MCF 10A (cell line): ENCODE measurements at places on chromosomes 4 and X.

DNA sequence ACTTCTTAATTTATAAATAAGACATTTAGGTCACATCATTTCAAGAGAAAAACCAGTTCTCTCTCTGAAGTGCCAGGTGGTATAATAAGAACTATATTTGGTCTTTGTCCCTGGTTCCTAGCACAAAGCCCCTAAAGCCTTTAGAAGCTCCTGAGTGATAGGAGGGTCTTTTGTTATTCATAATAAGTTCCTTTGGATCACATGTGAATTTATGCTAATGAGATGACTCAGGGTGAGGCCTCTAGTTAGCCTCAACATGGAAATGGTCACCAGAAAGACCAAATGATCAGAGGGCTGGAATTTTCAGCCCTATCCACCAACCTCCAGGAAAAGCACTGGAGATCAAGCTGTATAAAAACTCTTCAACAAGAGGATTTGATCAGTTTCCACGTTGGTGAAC is 68.1 kb upstream of the BLTP1 start:
- no peak for DNase-seq

GRCh38 chr4:69831646-69832325 is 28.2 kb downstream of the SULT1E1 start:
- DNase-seq, result no peak

- DNase-seq, result no peak
Measured at GRCh38 chrX:145549496-145549895, 268.1 kb upstream of the SLITRK2 start.

GRCh38 chrX:17376431-17377077 is 1.6 kb downstream of the NHS start:
- no peak for DNase-seq

DNA sequence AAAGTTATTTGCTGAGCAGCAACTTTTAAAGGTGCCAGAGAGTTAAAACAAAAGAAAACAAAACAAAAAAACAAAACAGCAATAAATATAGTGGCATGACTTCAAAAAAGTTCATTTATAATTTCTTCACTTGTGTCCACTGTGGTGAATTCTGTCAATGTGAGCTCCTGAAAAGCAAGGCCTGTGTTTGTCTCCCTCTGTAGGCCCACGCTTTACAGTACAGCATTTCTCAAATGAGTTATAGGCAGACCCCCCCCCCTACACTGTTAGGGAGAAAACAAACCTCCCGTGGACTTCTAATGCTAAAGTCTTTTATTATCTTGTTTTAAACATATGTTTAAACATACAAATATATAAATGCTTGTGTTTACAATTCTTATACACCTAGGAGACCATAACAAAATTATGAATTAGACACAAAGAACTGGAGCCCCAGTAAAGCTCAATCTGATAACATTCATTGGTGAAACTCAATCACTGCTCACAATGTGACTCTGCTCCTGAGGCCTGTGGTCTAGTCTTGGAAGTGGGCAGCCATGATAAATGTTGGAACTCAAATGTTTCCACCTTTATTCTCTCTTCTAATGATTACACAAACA is 47.0 kb upstream of the SCOC start:
- peak; percentile 61 for DNase-seq

DNA sequence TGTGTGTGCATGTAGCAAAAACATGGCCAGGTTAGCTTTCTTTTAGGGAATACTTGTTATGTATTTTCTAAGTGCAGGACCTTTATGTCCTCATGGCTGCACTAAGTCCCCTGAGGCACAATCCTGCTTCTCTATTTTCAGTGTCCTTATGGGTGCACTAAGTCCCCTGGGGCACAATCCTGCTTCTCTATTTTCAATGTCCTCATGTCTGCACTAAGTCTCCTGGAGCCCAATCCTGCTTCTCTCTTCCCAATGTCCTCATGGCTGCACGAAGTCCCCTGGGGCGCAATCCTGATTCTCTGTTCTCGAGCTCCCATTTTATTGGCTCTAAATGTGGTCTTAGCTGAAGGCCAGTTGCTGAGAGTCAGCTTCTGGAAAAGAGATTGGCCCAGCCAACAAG is 49.7 kb upstream of the GPRIN3 start:
- DNase-seq, result no peak

- DNase-seq, result peak; percentile 32
Measured at GRCh38 chr4:168551211-168551610, 54.4 kb downstream of the PALLD start.

DNA sequence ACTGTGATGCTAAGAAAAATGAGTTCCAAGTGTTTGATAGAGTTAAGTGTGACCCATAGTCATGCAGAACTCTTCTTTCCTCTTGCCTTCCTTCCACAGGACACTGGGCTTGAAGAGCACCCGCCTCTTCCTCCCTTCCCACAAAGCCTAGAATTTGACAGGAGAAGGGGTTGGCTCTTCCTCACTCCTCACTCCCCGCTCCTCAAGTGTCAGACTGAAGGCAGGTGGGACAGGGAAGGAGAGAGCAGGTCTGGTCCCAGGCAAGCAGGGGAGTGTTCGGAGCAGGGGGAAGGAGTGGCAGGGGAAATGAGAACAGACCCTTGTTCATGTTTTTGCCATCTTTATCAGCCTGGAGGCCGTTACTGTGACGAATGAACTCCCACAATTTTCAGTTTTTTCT is 10.7 kb downstream of the MAGED2 start:
- no peak for DNase-seq

DNA sequence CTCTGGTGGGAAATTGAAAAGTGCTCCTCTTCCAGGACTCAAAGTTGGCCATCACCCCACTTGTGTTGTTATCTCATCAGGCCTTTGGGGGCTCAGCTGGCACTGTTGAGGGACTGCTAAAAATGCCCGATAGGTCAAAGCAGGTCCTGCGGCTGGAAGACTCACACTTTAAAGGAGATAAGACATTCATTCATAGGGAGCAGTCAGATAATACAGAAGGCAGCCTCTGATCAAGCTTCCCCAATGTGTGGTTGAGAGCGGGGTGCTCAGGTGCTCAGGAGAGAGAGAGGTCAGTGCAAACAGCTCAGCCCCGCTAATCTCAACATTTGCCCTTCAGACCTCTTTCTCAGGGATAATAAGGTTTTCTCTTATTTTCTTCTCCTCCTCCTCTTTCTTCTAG is 70.3 kb downstream of the TMEM154 start:
- DNase-seq, result no peak

DNA sequence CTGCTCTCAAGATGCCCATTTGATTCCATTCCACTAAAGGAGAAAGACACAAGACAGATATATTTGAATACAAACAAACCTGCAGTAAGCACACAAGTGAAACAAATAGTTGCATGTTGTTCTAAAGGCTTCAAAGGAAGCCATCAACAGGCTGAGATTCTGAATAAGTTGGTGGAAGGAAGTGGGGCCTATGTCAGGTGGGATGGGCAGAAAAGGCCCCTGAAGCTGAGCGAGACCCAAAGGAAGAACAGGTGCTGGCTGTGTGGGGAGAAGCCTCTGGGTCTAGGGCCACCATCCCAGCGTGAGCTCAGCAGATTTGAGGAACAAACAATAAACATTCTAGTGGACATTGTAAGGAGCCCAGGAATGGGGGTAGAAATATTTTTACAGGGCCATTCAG is 82.4 kb upstream of the PLAC8 start:
- DNase-seq, result no peak

- DNase-seq, result no peak
Measured at GRCh38 chr4:111214371-111214770, 591.5 kb upstream of the PITX2 start.

DNA sequence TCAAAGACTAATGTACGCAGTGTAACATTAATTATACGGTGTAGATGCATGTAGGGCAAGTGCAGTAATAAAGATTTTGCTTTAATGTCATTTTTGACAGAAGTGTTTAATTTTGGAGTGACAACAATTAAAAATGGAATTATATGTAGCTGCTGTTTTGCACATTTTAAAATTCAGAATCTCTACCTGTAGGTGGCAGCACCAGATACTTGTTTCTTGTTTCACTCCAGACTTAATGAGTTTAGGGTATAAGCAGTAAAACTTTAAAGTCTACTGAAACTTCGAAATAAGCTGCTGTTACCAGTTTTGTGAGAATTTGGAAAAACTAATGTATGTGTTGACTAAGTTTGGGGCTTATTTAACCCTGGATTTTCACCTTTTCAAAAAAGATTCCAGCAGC is 144.9 kb downstream of the POLA1 start:
- peak; percentile 49 for DNase-seq

DNA sequence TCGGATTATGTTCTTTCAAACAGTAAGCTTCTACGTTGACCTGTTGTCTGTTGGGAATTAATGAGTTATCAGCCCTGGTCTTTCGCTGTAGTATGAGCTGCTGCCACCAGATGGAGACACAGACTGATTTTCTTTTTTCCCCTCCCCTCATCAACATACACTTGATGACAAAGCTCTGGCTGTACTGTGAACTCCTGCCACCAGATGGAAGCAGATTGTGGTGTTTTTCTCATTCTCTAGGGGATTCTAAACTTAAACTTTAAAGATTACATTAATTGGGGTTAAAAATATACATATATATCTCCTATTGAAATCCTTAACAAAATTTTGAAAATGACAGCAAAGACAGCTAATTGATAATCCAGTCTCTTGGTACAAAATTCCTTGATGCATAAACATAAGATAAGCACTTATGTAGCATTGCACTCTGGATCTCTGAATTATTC is 44.8 kb downstream of the SMS start:
- DNase-seq, result peak; percentile 85

DNA sequence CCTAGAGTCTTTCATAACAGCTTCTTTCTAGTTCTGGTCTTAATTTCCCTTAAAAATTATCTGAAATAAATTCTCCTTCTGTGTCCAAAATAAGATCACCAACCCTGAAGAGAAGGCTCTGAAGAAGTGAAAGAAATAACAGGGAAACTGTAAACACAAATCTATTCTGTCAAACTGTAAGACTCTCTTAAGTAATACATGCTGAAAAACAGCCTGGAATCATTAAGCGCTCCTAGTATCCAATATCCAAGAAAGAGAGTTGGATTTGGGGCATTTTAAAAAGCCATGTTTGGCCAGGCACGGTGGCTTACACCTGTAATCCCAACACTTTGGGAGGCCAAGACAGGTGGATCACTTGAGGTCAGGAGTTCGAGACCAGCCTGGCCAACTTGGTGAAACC is 53.3 kb downstream of the RELL1 start:
- no peak for DNase-seq

DNA sequence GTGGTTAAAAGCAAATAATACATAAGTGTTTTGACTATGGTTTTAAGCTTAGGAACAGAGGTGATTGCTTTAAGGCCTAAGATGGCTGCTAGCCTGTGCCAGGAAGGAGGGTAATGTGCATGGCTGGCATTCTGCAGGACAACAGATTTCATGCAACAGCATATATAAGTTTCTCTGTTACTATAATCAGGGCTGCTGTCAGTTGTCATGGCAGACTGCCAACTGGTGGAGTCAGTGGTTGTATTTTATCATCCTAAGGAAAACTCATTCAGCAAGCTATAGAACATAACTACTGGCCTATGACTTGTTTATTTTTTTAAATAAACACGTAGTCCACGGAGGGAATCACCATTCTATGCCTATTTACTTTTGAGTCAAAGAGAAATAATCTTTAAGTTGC is 77.7 kb upstream of the DCAF8L1 start:
- peak; percentile 46 for DNase-seq

- DNase-seq, result no peak
Measured at GRCh38 chrX:68927178-68927577, 98.4 kb downstream of the EFNB1 start.

- DNase-seq, result peak; percentile 18
Measured at GRCh38 chr4:103002551-103002950, 17.0 kb downstream of the SLC9B1 start.

DNA sequence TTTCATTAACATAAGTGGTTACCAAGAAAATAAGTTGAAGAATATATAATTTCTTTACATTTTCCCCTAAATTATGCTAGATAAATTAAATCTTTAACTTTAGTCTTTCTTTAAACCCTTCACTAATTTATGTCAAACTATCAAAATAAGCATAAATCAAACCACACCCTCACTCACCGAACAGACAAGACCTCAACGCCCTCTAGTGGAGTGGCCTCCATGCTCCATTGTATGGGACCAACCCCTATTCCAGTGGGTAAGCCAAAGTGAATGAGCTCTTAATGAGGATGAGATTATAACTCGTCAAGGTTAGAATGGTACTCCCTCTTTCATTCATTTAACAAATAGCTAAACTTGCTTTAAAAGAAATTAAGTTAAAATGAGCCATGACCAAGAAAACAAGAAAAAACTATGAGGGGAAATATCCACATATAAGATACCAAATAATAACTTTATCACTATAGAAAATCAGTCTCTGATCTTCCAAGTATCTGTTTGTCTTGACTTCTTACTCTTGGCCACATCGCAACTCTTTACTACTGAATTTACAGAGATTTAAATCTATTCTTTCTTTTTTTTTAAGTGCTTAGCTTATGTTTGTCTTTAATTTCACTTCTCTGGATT is 15.6 kb upstream of the BBS12 start:
- peak; percentile 84 for DNase-seq
